ENCODE measurements at places on chromosomes 7 and 10.

- DNase-seq = peak; percentile 2
These were observed 1407.5 kb upstream of the LRRTM3 start for GRCh38 chr10:65518379-65518778.

GRCh38 chr10:71725998-71726579 is 6.5 kb upstream of the C10orf105 start:
- no peak for DNase-seq

GRCh38 chr10:13086056-13086455 is 13.9 kb upstream of the OPTN start:
- no peak for DNase-seq

- DNase-seq = no peak
These were observed 8.3 kb upstream of the EDRF1 start for GRCh38 chr10:125711110-125711750.

DNA sequence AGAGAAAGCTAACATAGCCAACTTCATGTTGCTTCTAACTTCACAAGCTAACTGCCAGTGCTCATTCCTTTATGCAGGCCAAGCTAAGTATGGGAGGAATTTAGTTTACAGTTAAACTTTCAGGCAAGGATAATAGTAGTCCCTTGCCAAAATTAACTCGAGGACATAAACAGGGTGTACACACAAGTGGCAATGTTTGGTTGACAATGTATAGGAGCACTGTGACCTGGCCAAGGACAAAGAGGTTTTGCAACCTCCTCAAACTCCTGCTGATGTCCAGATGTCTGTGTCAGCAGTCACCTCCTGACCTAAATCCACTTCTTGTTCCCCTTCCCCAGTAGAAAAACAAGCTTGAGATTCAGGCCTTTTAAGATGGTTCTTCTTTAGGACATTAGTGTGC is 494.6 kb upstream of the KLF6 start:
- DNase-seq = no peak

DNA sequence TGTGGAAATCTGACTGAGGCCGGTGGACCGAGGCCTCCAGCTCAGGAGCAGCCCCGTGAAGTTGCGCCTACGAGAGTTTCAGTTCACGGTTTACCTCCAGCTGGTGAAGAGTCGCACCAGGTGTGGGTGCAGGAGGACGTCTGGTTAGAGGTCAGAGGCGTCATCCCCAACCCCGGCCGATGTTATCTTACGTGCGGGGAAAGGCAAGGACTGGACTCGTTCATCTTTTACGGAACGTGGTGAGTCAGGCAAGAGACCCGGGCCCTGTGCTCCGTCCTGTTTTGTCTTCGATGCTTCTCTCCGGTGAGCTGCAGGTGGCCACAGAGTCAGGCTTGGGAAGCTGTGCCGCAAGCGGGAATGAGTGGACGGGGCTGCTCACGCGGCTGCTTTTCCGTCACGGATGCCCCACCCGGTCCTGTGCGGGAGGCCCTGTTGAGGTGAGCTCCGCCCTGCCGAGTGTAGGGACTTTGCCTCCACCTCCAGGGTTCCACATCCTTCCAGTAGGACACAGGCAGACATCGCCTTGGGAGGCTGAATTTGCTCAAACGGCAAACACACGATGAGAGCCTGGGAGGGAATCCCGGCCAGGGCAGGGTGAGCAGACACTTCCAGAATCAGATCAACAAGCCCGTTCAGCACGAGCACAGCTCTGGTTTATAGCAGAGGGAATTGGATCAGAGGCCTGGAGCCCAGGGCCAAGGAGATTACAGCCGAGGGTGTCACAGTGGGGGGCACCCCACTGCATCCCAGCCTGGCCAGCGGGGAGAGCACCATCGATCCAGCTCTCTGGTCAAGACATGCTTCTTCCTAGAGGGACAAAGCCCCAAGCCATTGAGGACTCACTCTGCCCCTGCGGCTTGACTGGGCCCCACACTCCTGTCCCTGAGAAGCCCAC is 50.1 kb upstream of the INPP5A start:
- DNase-seq = no peak

- peak; percentile 71 for DNase-seq
These were observed at the start of gene EGFR for GRCh38 chr7:55018361-55019190. TSS of gene EGFR (plus strand) at chr7:55019017. CDS start at chr7:55019278, 261 bp downstream.

All from T1000 (cell line).